Upper lobe of right lung (tissue), 1 donor: ENCODE measurements at places on chromosomes 1 and 21.

- no peak overlapping the region for H3K27ac ChIP-seq
- no peaks in the 10 kb centered on the region for H3K27me3 ChIP-seq
- peaks cover 91% of the 10 kb centered on the region for H3K36me3 ChIP-seq
These were observed 9.9 kb upstream of the SYTL1 start for GRCh38 chr1:27331922-27332321.

DNA sequence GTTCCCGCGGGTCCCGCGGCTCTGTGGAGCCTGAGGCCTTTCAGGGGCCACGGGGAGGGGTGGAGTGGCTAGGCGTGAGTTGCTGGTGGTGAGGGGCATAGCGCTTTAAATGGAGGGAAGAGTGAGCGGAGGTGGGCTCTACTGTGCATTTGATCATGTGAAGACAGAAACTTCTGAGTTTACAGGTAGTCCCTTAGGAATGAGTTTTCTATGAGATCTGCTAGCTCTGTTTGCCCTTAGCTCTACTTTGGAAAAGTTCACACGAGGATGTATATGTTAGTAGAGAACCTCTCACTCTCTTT is 593 bp downstream of the ST6GALNAC3 start:
- H3K36me3 ChIP-seq = no peaks in the 10 kb centered on the region
- H3K4me1 ChIP-seq = peaks cover 6% of the 10 kb centered on the region
- H3K27ac ChIP-seq = peak overlapping the region; percentile 58

GRCh38 chr1:150210706-150211105 is 25.2 kb downstream of the ANP32E start:
- no peaks in the 10 kb centered on the region for H3K36me3 ChIP-seq
- peaks cover 10% of the 10 kb centered on the region for H3K4me1 ChIP-seq
- H3K27ac ChIP-seq = no peak overlapping the region
- no peak overlapping the region for H3K4me3 ChIP-seq
- no peak for DNase-seq
- no peaks in the 10 kb centered on the region for H3K27me3 ChIP-seq

GRCh38 chr1:230900984-230901383 is 32.7 kb upstream of the C1orf198 start:
- peaks cover 41% of the 10 kb centered on the region for H3K4me1 ChIP-seq
- H3K27ac ChIP-seq = peak overlapping the region; percentile 42
- H3K4me3 ChIP-seq = no peak overlapping the region
- no peaks in the 10 kb centered on the region for H3K36me3 ChIP-seq
- H3K27me3 ChIP-seq = no peaks in the 10 kb centered on the region

DNA sequence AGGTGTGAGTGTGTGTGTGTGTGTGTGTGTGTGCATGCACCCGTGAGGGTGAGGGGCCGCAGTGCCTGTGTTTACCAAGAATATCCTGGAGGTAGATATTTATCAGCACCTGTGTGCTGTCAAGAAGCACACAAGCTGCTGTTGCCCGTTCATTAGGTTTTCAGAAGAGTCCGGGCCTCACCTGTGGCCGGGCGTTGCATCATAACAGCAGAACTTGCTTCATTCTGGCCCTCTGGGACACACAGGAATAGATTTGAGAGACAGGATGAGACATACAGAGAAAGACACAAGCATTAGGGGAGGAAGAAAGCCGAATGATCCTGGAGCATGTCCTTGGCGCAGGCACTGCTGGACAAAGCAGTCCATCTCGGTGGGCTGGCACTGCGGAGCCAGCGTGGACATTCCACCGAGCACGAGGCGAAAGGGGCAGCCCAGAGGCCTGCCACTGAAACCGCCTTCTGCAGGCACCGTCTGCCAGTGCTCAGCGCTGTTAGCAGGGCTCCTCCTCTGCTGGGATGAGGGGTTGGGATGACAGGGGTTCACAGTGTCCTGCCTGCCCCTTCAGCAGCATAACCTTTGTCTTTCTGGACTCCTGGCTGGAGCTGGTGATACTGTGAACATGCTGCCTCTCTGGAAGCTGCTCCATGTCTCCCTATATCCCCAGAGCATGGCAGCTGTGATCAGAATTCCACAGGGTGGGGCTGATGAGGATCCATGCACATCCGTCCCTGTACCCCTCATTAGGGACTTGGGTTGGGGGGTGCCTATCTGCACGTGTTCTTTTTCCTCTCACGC is 81.1 kb downstream of the PEX14 start:
- H3K27ac ChIP-seq = no peak overlapping the region
- no peak for DNase-seq
- H3K27me3 ChIP-seq = no peaks in the 10 kb centered on the region

- no peak overlapping the region for H3K4me3 ChIP-seq
- no peaks in the 10 kb centered on the region for H3K27me3 ChIP-seq
- no peaks in the 10 kb centered on the region for H3K36me3 ChIP-seq
- H3K4me1 ChIP-seq = peaks cover 7% of the 10 kb centered on the region
- H3K27ac ChIP-seq = peak overlapping the region; percentile 7
These were observed 859 bp upstream of the ANGPTL1 start for GRCh38 chr1:178871551-178872320.

DNA sequence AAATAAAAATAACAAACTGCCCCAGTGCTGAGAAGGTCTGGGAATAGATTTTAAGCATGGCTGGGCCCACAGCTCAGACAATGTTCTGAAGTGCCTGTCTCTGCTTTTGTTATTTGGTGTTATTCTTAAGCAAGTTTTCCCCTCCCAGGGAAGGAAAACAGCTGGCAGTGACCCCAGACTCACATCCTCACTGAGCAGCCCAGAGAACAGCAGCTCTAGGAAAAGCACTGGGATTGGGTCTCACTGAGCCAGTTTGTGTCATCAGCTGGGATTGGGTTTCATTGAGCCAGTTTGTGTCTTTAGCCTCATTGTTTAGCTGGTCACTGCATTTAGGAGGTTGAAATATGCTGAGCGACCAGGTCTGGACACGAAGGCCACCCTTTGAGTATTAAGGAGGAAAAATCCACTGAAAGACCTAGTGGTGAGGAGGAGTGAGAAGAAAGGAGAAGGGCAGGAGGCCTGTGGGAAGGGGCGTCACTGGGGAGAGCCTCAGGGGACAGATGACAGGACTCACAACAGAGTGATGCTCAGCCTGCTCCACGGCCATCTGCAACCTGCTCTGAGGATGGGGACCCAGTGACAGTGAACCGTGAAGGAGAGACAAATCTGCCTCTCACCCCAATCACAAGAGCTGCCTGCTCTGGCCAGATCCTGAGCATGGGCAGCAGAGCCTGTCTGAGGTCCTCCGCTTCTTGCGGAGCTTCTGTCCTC is 103.8 kb downstream of the TOMM20 start:
- no peaks in the 10 kb centered on the region for H3K36me3 ChIP-seq
- no peak overlapping the region for H3K4me3 ChIP-seq
- no peak overlapping the region for H3K27ac ChIP-seq
- no peaks in the 10 kb centered on the region for H3K27me3 ChIP-seq
- DNase-seq = no peak

GRCh38 chr21:42425591-42425990 is 21.9 kb downstream of the UBASH3A start:
- H3K27me3 ChIP-seq = no peaks in the 10 kb centered on the region
- H3K4me3 ChIP-seq = no peak overlapping the region
- H3K27ac ChIP-seq = no peak overlapping the region
- H3K36me3 ChIP-seq = no peaks in the 10 kb centered on the region
- no peak for DNase-seq

GRCh38 chr21:42495765-42496119 is 282 bp downstream of the RSPH1 start:
- peak overlapping the region; percentile 68 for H3K4me3 ChIP-seq
- H3K27me3 ChIP-seq = no peaks in the 10 kb centered on the region
- H3K4me1 ChIP-seq = peaks cover 10% of the 10 kb centered on the region

- H3K27me3 ChIP-seq = no peaks in the 10 kb centered on the region
- H3K27ac ChIP-seq = no peak overlapping the region
- H3K36me3 ChIP-seq = no peaks in the 10 kb centered on the region
- no peak overlapping the region for H3K4me3 ChIP-seq
These were observed 12.5 kb downstream of the DNAJC6 start for GRCh38 chr1:65321879-65322278.

DNA sequence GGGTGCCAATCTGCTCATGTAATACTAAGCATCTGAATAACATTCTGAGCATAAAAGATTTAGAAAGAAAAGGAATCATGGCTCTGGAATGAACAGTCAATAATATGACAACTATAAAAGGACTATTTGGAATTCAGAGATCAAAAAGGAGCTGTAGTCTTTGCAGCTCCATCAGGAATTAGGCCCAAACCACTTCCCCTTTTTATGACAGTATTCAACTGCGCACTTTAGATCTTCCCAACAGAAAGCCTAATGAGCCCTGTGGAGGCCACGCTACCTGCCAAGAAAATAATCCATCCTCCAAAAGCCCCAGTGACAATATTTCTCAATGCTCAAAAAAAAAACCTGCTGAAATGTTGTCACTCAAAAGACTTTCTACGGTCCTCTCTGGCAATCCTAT is 163.2 kb downstream of the SNX7 start:
- no peak overlapping the region for H3K27ac ChIP-seq
- H3K27me3 ChIP-seq = no peaks in the 10 kb centered on the region
- no peak for DNase-seq
- no peaks in the 10 kb centered on the region for H3K4me1 ChIP-seq
- no peaks in the 10 kb centered on the region for H3K36me3 ChIP-seq
- H3K4me3 ChIP-seq = no peak overlapping the region

DNA sequence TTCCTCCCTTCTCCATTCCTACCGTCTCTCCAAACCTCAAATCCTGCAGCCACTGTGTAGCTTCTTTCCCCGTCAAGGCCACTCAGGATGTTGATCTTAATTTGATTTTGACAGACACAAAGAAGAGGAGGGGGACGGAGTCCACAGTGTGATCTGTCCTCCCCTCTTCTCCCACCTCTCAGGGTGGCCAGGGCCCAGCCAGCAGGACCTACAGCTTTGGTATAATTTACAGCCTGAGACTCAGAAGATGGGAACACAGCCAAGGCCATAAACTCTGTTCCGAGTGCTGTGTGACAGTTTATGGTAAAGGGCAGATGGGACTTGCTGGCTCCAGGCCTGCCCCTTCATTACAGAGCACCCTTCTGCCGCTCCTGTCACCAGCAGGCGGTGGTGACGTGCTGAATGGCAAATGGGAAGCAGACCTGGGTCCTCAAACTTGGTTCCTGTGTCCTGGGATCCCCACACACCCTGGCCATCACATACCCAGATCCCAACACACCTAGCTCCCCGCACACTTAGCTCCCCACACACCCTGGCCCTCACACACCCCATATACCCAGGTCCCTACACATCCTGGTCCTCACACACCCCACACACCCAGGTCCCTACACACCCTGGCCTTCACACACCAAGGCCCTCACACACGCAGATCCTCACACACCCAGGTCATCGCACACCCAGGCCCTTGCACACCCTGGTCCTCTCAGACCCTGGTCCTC is 71.6 kb downstream of the CD2 start:
- no peaks in the 10 kb centered on the region for H3K36me3 ChIP-seq
- no peaks in the 10 kb centered on the region for H3K27me3 ChIP-seq
- no peak for DNase-seq
- H3K4me1 ChIP-seq = no peaks in the 10 kb centered on the region
- H3K27ac ChIP-seq = no peak overlapping the region

DNA sequence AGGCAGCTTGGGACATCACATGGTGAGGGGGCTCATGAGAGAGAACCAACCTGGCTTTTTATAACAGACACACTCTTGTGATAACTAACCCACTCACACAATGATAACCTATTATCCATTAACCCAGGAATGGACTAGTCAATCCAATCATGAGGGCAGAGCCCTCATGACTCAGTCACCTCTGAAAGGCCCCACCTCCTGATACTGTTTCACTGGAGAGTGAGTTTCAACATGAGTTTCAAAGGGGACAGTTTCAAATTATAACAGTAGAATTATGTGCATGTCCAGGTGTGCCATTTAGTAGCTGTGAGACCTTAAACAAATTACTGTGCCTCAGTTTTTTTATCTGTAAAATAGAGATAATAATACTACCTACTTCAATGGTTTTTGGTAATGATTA is 47.6 kb upstream of the PPP2R5A start:
- H3K4me3 ChIP-seq = no peak overlapping the region
- no peak overlapping the region for H3K27ac ChIP-seq
- H3K27me3 ChIP-seq = no peaks in the 10 kb centered on the region
- H3K36me3 ChIP-seq = no peaks in the 10 kb centered on the region
- DNase-seq = no peak

- H3K4me3 ChIP-seq = no peak overlapping the region
- H3K27ac ChIP-seq = no peak overlapping the region
- no peaks in the 10 kb centered on the region for H3K27me3 ChIP-seq
- H3K36me3 ChIP-seq = peaks cover 30% of the 10 kb centered on the region
- no peak for DNase-seq
These were observed 84.3 kb downstream of the NPHP4 start for GRCh38 chr1:5907966-5908365.

DNA sequence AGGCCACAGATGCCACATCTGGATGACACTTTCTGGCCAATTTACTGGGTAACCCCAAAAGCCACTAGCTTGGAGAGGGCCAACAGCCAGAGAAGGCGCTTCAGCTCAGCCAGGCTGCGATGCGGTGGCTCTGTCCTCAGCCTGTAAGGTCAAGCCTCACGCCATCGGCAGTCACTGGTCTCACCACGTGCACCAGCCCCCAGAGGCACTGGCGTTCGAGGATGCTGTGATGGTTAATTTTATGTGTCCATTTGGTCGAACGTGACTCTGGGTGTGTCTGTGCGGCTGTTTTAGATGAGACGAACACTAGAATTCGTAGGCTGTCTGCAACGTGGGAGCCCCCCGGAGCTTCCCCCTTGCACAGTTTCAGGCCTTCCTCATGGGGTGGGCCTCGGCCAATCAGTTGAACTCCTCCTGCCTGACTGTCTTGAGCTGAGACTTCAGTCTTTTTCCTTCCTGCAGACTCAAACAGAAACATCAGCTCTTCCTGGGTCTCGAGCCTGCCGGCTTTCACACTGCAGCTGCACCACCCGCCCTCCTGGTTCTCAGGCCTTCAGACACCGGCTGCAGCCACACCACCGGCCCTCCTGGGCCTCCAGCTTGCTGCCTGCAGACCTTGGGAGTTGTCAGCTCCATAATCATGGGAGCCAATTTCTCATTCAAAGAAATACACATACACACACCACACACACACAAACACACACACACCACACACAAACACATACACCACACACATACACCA is 41.6 kb upstream of the SLC45A1 start:
- no peaks in the 10 kb centered on the region for H3K36me3 ChIP-seq
- no peak for DNase-seq
- no peak overlapping the region for H3K4me3 ChIP-seq
- no peak overlapping the region for H3K27ac ChIP-seq
